ENCODE measurements at places on chromosomes 4 and X. TPM values are rescaled to one million over a fixed set of nuclear protein-coding genes. Genes with fewer than 3 reads are reported as not detected.

The PNMA5 gene
- total RNA-seq: not detected

The SNCA gene
- 0.14 TPM for total RNA-seq

The CLCN4 gene
- 4.8 TPM for total RNA-seq

The MRFAP1L1 gene
- total RNA-seq: 32.0 TPM

The GPR34 gene
- total RNA-seq: 0.05 TPM

The GAGE2A gene
- not detected for total RNA-seq

The BTC gene
- 1.4 TPM for total RNA-seq

The PDCL2 gene
- total RNA-seq: not detected

The SLC38A5 gene
- 0.34 TPM for total RNA-seq

All from A549 treated with CORT108297 at 1 μM for 4 hours (cell line).